GM12878 (cell line): ENCODE measurements at places on chromosomes 13 and 19. TPM values are rescaled to one million over a fixed set of nuclear protein-coding genes. Genes with fewer than 3 reads are reported as not detected.

- no peak overlapping the region for H3K4me3 ChIP-seq
- no peaks in the 10 kb centered on the region for H3K27me3 ChIP-seq
- no peaks in the 10 kb centered on the region for H3K36me3 ChIP-seq
- DNase-seq: no peak
- H3K4me1 ChIP-seq: no peaks in the 10 kb centered on the region
Measured at GRCh38 chr19:13381827-13382632, 124.2 kb downstream of the CACNA1A start.

- H3K4me1 ChIP-seq: peaks cover 24% of the 10 kb centered on the region
- no peaks in the 10 kb centered on the region for H3K27me3 ChIP-seq
- no peak for DNase-seq
- peak overlapping the region; percentile 58 for H3K4me3 ChIP-seq
- H3K27ac ChIP-seq: no peak overlapping the region
Measured at GRCh38 chr19:6667114-6667627, 2.8 kb downstream of the TNFSF14 start.

DNA sequence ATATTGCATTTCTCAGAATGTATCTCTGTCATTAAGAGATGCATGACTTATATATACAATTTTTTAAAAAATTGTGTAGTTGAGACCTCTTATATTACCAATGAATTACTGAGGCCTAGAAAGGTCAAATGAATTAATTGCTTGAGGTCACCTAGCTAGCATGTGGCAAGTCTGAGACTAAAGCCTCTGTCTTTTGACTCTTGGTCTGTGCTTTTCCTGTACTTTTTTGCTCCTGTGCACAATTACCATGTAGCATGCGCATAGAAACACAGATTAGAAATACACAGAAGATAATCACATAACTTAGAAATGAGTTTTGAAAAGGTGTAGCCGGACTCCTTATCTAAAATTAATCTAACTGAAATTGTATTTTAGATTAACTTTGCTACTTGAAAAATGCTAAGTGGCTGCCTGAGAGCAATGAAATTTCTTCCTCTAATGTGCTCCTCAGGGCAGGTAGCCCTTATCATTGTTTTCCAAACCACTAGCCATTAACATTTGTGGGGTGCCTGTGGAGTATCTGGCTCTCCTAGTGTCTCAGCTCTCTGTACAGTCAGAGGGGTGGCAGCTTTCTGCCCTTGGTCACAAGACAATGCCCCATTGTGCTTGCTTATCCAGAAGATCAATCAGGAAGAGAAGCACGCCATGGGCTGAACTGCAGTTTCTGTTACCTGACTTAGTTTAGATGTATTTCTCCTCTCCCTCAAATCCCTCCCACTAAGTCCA, 119.6 kb downstream of the RFC3 start:
- no peak overlapping the region for H3K27ac ChIP-seq
- no peaks in the 10 kb centered on the region for H3K27me3 ChIP-seq
- H3K4me3 ChIP-seq: no peak overlapping the region
- no peak for DNase-seq

- no peak overlapping the region for H3K27ac ChIP-seq
- DNase-seq: no peak
- no peaks in the 10 kb centered on the region for H3K4me1 ChIP-seq
- no peaks in the 10 kb centered on the region for H3K36me3 ChIP-seq
- no peaks in the 10 kb centered on the region for H3K27me3 ChIP-seq
- no peak overlapping the region for H3K4me3 ChIP-seq
Measured at GRCh38 chr13:32976056-32976805, 40.0 kb upstream of the KL start.

DNA sequence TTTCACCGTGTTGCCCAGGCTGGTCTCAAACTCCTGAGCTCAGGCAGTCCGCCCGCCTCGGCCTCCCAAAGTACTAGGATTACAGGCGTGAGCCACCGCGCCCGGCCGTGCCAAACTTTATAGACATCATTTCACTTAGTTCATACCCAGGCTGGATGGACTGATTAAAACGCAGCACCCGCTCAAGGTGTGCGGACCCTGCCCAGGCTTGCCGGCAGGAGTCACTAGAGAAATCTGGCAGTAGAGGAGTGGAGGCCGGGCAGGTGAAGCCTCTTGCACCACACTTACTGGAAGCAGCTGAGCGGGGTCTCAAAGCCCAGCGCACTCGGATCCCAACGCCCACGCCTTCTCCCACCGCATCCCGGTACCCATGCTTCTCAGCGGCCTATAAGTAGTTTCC, 11.4 kb downstream of the PTGIR start:
- peaks cover 42% of the 10 kb centered on the region for H3K4me1 ChIP-seq
- H3K27ac ChIP-seq: no peak overlapping the region
- H3K36me3 ChIP-seq: peaks cover 10% of the 10 kb centered on the region; the same call in 1 of the 2 replicates
- no peak overlapping the region for H3K4me3 ChIP-seq
- H3K27me3 ChIP-seq: no peaks in the 10 kb centered on the region

- DNase-seq: no peak
- no peaks in the 10 kb centered on the region for H3K36me3 ChIP-seq
Measured at GRCh38 chr19:33064792-33065550, at the start of gene RHPN2. Gene RHPN2, minus strand, starts transcription at chr19:33064888. Its CDS starts 36 bp downstream, at chr19:33064852.

DNA sequence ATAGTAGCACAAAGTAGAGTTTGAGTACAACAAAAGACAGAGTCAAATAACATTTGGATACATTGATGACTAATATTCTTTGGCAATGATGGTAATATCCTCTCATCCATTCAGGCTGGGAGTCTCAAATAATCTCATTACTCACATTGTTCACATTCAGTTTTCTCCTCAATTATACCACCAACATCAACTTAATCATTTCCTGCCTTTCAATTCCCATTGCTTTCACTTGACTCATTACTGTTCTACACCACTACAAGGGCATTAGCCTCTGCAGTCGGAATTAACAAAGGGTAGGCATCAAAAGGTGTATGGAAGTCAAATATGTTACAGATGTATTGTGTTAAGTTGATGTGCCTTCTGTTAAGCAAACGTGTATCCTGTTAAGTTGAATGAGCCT, 518.4 kb upstream of the SLITRK1 start:
- no peak overlapping the region for H3K4me3 ChIP-seq
- no peaks in the 10 kb centered on the region for H3K27me3 ChIP-seq
- no peak overlapping the region for H3K27ac ChIP-seq
- no peak for DNase-seq
- H3K4me1 ChIP-seq: no peaks in the 10 kb centered on the region

DNA sequence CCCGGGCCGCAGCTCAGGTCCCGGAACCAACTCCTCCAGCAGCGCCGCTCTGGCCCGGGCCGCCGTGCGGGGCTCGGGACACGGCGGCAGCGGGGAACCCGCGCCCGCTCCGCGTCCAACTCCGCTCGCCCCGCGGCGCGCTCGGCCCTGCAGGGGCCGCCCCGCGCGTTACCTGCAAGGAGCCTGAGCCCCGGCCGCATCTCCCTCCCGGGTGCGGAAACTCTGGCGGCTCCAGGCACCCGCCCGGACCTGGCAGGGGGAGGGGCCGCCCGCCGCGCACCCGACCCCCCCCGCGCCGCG, at the start of gene TMTC4:
Gene TMTC4 (minus strand): TSS at position 224 of the 300 bp plus-strand sequence. CDS start 4,433 bp downstream, outside the sequence.
- no peaks in the 10 kb centered on the region for H3K36me3 ChIP-seq
- DNase-seq: no peak
- H3K27ac ChIP-seq: peak within 1 kb of the TSS; percentile 74
- peaks cover 5% of the 10 kb centered on the region for H3K4me1 ChIP-seq
- no peaks in the 10 kb centered on the region for H3K27me3 ChIP-seq

DNA sequence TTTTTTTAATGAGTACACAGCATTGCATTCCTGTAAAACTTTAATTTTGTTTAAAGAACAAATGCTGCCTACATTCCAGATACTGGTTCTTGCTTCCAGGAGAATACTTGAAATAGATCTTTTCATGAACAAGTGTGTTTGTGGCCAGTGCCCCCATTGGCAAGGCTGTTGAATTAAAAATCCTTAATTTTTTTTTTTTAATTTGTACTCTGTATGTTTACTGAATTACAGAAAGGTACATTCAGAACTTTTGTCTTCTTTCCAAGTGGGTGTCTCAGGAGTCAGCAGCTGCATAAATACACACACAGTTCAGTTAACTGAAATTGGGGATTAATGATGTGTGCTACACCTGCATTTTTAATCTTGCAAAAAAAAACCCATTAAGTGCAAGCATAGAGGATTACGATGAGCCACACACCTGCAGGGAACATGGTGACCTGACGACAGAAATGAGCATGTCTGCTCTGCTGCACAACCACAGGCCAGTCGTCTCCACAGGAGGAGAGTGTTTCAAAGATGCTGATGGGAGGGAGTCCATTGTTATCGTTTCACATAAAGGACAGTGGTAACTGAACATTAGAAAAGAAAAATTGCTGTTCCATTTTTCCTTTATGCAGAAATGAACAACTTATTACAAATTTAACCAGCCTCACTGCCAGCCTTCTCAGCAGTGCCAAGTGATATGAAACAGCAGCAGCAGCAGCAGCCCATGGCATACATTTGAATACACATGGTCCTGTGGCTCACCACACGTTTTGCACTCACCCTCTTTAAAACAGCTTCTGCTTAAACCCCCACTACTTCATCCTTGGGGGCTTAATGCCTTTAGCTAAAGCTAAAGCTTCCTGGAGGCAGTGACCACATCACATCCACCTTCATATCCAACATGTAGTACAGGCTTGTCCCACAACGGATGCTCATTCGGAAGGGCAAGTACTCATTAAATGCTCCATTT, 72.3 kb upstream of the RFC3 start:
- no peaks in the 10 kb centered on the region for H3K36me3 ChIP-seq
- peaks cover 35% of the 10 kb centered on the region for H3K4me1 ChIP-seq
- H3K4me3 ChIP-seq: peak overlapping the region; percentile 29; the same call in 1 of the 2 replicates
- no peak for DNase-seq

Gene PEX11G
- 1.5 and 2.0 TPM in 2 replicates for polyA plus RNA-seq

Gene CGB1
- polyA plus RNA-seq: not detected in 2 replicates

Gene KASH5
- not detected in 2 replicates for polyA plus RNA-seq

Gene NCR1
- polyA plus RNA-seq: not detected in 2 replicates

Gene KCNRG
- 0.37 and 0.50 TPM in 2 replicates for polyA plus RNA-seq

Gene PABPC3
- 0.28 and 0.32 TPM in 2 replicates for polyA plus RNA-seq

Gene C19orf25
- 53.7 and 67.0 TPM in 2 replicates for polyA plus RNA-seq

Gene CEACAM6
- polyA plus RNA-seq: not detected in 2 replicates

Gene PNMA8C
- not detected in 2 replicates for polyA plus RNA-seq

Gene SMIM24
- not detected in 2 replicates for polyA plus RNA-seq

Gene ICAM5
- 0.14 and 0.72 TPM in 2 replicates for polyA plus RNA-seq

Gene SLC5A5
- 0.08 TPM in 1 of 2 replicates, not detected in the other for polyA plus RNA-seq

Gene AMH
- not detected in 2 replicates for polyA plus RNA-seq

Gene KRTDAP
- polyA plus RNA-seq: not detected in 2 replicates

Gene PCP2
- polyA plus RNA-seq: not detected in 2 replicates

Gene TEX26
- polyA plus RNA-seq: not detected in 2 replicates

Gene NALCN
- polyA plus RNA-seq: not detected in 2 replicates

Gene PLVAP
- 0.27 TPM in 1 of 2 replicates, not detected in the other for polyA plus RNA-seq
